CD4-positive, alpha-beta T cell treated with Interleukin-6 for 4 hours (primary cell): ENCODE measurements at places on chromosomes 11 and 22.

GRCh38 chr11:105211806-105212554, 72.4 kb upstream of the CARD18 start:
- DNase-seq = no peak

DNA sequence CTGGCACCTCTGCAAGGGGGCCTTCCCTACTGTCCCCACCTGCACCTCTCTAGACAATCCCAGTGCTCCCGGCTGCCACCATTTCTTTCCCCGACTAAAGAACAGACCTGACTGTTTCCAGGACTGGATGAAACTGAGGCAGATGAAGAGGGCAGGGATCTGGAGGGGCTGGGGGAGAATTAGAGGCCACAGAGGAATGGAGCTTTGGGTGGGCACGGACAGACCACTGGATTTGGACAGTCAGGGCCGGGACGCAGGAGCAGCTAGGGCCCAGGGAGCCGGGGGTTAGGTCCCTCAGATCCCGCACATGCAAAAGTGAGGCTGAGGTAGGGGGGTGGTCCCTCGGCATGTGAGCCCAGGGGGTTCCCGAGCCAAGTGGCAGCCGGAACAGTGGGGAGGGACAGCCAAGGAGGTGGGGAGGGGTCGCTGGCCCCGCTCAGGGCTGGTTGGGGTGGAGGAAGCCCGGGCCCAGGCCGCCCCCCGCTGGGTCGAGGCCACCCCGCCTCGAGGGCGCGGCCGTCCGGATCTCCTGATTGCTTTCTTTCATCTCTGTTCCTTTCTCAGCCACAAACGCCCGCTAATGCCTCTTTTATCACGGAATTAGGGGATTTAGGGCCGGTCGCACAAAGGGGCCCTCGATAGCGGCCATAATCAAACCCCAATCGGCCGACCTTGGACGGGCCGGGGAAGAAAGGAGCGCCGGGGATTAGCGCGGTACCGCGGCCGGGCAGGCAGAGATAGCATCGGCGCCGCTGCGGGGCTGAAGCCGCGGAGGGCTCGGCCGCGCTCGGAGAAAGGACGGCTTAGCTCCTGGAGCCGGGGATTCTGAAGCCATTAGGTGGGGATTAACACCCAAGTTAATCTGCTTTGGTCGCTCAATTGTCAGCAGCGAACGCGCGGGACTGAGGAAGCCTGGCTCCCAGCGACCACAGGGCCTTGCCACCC, 9.3 kb downstream of the SLC25A1 start:
- peak; percentile 3 for DNase-seq

- DNase-seq = no peak
Measured at GRCh38 chr22:44309647-44310046, 3.1 kb downstream of the SHISAL1 start.

DNA sequence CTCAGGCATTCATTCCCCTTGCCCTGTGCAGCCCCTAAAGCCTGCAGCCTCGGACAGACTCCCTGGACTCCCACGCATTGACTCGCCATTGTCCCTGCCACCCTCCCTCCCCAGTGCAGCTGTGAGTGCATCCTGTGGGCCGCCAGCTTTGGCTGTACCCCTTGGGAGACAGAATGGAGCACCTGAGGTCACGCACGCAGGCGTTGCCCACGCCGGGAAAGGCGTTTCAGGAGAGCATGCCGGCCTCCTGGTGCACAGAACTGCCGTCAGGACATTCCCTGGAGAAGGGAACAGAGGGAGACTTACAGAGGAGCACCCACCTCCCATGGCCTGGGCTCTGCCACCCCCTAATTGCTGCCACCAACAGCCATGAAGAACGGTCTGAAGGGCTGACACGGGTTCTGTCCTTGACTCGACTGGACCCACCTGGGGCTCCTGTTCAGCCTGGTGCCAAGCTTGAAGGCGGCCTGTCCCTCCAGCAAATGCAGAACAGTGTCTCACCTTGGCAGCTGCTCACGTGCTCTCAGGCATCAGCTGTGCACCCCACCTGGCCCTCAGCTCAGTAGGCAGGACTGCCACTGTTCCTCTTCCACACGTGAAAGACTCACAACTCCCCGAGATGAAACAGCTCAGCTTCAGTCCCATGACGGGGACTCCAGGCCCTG, 503.8 kb downstream of the BRD1 start:
- DNase-seq = no peak
